ENCODE measurements at places on chromosomes 16 and 17.
A peak's percentile ranks its signal among the peaks of the same experiment; 100 is the strongest.

- DNase-seq = no peak
Observed at GRCh38 chr17:4658478-4659305, 17.2 kb upstream of the ALOX15 start.

DNA sequence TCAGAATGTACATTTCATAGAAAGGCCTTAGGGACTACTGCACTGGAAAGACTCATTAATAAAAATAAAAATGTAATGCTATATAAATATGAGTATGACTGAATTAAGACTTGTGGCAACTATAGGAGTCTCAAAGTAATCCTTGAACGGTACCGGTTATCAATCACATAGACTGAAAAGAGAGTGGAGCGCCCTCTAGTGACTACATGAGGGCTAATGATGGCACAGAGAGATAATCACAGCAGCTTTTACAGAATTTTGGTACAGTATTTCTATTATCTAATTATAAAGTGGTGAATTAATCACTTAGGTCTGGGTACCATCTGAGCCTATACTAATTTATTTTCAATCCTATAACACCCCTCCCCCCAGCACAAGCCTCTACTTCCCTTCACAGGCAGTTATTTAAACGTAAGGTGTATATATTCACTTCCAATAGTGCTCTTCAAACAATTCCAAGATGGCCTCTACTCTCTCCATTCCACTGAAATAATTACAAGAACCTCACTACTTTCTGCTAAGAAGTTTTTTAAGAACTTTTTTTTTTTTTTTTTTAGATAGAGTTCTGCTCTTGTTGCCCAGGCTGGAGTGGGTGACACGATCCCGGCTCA lies 40.7 kb upstream of the ANKFY1 start:
- DNase-seq = no peak

GRCh38 chr16:2720064-2720457 lies at the start of gene PRSS27:
TSS of gene PRSS27 (minus strand) at chr16:2720224. CDS start at chr16:2720160, 64 bp downstream.
- no peak for DNase-seq

DNA sequence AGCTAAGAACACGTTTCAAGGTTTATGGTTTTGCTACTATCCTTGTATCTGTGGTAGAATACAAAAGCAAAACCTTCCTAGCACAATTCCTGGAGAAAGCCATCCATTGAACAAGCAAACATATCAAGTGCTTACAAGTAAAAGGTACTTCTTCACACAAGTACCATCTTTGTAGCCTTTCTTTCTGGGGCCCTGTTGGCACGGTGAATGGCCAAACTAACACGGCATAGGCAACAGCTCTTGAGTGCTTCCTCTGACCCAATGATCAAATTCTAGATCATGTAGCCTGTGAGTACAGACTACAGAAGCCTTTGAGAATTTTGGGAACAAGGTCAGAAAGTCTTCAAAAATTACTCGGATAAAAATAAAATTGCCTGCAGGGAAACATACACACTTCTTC lies 57.9 kb downstream of the ANKFY1 start:
- no peak for DNase-seq

DNA sequence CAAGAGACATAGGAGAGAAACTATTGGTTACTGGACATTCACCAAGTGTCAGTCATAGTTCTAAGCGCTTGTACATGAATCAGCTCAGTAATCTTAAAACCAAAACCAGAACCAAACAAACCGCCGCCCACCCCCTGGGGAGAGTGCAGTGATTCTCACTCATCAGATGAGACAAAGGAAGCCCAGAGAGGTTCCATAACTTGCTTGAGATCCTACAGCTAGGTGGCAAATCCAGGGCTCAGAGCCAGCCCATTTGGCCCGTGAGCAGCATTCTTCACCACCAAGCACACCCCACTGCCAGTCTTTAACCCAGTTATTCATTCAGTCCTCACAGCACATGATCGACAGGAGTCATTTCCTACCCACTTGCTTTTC lies 37.2 kb upstream of the RGS9 start:
- DNase-seq = peak; percentile 55

- DNase-seq = peak; percentile 74
Observed at GRCh38 chr17:80263253-80264204, 2.9 kb downstream of the RNF213 start.

DNA sequence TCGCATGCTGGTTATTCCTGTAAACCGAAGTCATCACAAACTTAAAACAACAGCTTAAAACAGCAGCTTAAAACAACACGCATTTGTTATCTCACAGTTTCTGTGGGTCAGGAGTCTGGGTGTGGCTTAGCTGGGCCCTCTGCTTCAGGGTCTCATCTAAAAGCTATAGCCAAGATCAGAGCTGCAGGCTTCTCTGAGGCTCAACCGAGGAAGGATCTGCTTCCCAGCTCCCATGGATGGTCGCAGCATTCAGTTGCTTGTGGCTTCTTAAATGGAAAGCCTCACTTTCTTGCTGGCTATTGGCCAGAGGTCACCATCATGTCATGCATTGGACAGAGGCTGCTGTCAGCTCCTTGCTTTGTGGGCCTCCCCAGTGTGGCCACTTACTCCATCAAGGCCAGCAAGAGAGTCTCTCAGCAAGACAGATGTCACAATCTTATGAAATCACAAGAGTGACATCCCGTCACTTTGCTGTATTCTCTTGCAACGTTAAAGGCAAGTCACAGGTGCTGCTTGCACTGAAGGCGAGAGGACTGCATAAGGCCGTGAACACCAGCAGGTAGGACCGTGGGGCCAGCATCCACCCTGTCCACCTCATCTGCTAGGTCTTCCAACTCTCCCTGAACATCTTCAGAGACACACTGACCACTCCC lies 117.9 kb upstream of the TNRC6C start:
- no peak for DNase-seq

- no peak for DNase-seq
Observed at GRCh38 chr17:75498039-75498725, 17.2 kb downstream of the CASKIN2 start.

GRCh38 chr17:37741341-37742115 lies 3.3 kb downstream of the HNF1B start:
- no peak for DNase-seq

DNA sequence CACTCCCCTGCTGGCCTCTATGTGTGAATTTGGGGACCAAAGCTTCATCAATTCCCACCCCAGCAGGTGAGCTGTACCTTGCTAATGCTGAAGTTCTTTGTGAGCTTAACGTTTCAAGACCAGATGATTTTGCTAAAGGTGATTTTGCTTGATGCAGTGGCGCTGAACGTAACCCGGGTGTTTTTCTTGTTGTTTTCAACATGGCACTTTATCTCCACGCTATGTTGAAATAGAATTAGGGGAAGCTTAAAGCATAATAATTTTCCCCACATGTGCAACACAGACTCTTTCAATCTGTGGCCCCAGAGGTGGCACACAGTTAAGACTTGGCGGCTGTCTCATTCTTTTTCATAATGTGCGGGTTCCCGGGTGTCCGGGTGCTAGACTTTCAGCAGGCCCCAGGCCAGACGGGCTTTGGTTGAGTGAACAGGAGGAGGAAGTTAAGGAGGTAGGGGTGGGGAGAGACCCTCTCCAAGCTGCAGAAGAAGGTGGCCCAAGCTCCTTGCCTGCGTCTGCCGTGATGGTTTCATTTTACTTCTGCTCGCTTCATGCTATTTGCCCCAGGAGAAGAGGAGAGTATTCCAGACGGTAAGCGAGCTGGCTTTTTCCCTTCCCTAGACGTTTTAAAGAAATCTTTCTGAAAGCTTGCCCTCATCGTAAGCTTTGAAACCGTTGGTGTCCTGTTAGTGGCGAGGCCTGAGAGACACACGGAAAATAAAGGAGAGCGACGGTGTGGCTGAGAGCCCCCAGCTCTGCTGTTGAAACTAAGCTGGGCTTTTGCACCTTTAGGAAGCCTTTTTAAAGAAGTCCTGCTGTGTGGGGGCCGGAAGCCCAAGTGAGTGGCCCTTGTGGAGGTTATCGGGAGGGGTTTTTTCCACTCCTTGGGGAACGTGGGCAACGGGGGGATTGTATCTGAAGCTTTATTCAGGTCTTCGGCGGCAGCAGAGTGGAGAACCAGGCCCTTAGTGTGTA lies 4.2 kb downstream of the FOXC2 start:
- no peak for DNase-seq

GRCh38 chr17:19460700-19461099 lies 49.7 kb downstream of the RNF112 start:
- no peak for DNase-seq

- DNase-seq = peak; percentile 65
Observed at GRCh38 chr16:89217388-89218191, at the start of gene ZNF778. TSS of gene ZNF778 (plus strand) at chr16:89217703. CDS start at chr16:89221128, 3,425 bp downstream.
